ENCODE measurements at places on chromosomes 11 and 22.

- DNase-seq, result no peak
Observed at GRCh38 chr11:74992852-74993251, 4.1 kb downstream of the NEU3 start.

GRCh38 chr11:9001736-9002135 lies 2.1 kb downstream of the NRIP3 start:
- peak; percentile 67 for DNase-seq

GRCh38 chr11:58912124-58912523 lies 27.2 kb upstream of the GLYATL1 start:
- no peak for DNase-seq

- no peak for DNase-seq
Observed at GRCh38 chr11:28448186-28448585, 340.0 kb downstream of the METTL15 start.

- DNase-seq, result no peak
Observed at GRCh38 chr22:38193580-38193979, 8.2 kb upstream of the MAFF start.

DNA sequence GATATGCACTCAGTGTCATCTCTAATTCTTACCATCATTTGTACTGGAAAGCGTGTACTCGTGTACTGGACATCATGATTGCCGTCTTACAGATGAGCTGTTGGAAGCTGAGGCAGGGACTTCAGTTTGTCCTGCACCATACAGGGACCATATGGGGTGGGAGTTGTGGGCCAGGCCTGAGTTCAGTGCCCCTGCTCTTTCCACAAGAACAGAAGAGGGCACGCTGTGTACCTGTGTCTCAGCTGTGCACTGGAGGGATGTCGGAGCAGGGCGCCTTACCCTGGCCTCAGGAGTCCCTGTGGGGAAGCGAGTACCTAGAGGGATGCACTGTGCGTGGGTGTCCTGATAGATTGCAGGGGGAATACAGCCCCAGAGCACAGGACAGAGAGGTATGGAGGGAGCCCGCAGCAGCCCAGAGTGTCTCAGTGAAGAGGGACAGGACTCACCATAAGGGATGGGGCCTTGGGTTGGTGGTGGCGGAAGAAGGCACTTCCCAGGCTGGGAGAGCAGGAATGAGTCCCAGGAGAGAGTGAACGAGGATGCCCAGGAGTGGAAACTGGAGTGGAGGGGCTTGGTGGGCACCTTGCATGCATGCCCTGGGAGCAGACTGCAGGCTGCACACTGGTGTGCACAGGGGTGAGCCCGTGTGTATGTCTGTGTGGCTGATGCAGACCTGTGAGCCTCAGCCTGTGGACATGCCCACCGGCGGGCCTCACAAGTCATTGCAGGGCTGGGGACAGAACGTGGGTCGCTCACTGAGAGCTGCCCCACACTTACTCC lies 329.7 kb downstream of the TBC1D22A start:
- DNase-seq, result no peak

GRCh38 chr22:43948836-43949406 lies 6.3 kb upstream of the SAMM50 start:
- no peak for DNase-seq

DNA sequence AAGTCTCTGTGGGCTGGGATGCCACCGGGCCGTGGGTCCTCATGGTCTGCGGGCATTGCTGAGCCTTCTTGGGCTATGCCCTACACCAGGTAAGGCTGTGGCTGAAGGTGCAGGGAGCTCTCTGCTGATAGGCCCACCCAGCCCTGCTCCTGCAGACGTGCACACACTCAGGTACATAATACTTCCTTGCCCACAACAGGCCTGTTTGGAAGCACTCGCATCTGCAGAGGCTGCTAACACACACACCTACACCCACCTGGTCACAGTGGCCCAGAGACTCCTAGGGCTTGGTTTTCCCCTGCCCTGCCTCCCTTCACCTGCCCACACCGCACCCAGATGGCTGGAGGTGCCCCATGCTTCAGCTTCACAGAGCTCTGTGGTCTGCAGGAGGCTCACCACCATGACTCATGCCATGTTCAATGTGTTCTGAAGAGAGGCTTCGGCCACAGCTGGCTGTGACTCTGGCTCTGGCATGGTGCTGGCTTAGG lies 72.8 kb upstream of the KCNQ1OT1 start:
- no peak for DNase-seq

DNA sequence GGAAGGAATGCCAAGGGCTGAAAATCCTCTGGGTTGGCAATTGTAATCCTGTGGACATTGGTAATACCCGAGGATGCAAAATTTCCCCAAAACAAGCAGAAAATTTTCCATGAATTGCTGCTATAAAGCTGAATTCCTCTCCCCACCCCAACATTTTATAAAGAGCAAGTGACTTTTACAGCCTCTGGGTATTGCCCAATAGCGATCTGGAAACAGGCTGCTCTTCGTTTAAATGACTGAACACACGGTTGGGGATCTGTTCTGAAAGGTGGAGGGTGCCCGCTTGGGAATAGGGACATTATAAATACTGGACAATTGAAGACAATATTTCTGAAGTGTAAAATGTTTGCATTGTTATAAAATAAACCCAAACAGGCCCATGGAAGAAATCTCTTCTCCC lies 20.6 kb downstream of the EHF start:
- DNase-seq, result no peak

- DNase-seq, result no peak
Observed at GRCh38 chr11:1916986-1917522, 2.4 kb upstream of the TNNT3 start.

GRCh38 chr22:24146194-24146616 lies 35.1 kb upstream of the SUSD2 start:
- peak; percentile 75 for DNase-seq

DNA sequence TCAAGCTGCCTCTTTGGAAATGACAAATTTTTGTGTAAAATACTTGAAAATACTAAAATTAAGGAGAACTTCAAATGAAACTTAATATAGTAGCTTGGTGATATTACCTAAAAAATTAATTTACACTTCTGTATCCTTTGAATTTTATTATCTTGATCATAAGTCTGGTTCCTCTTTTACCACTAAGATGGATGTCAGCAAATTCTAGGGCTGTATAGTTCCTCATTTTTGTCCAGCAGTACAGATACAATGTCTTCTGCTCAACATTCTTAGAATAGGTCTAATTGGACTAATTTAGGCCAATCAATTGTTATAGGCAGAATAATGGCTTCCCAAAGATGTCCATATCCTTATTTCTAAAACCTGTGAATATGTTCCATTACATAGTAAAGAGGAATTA lies 1298.0 kb upstream of the RAG2 start:
- DNase-seq, result no peak

GRCh38 chr11:126154691-126155090 lies 56.8 kb downstream of the RPUSD4 start:
- DNase-seq, result no peak

GRCh38 chr11:34696862-34697261 lies 76.0 kb downstream of the EHF start:
- no peak for DNase-seq

- no peak for DNase-seq
Observed at GRCh38 chr11:92830377-92831155, 138.9 kb upstream of the MTNR1B start.

- DNase-seq, result no peak
Observed at GRCh38 chr11:128532572-128533091, 54.7 kb downstream of the ETS1 start.

- DNase-seq, result no peak
Observed at GRCh38 chr11:102274628-102275027, 42.7 kb upstream of the BIRC3 start.

- DNase-seq, result no peak
Observed at GRCh38 chr22:35398591-35398973, 1.4 kb upstream of the MCM5 start.

DNA sequence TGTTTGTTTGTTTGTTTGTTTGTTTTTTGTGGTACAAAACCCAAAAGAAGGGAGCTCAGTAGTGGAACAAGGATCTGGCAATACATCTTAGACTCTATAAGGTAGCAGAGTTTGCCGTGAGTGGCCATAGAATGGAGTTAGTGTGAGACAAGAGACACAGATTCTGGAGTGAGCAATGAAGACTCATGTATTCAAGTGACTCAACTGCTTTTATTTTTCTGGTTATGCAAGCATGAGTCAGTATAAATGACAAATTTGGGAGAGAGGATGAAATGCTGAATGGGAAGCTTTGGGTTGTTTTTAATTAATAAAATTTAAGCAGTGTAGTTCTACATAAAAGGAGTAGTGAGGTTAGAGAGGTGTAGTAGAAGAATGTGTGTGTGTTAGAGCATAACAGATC lies 143.6 kb upstream of the ANO5 start:
- no peak for DNase-seq

DNA sequence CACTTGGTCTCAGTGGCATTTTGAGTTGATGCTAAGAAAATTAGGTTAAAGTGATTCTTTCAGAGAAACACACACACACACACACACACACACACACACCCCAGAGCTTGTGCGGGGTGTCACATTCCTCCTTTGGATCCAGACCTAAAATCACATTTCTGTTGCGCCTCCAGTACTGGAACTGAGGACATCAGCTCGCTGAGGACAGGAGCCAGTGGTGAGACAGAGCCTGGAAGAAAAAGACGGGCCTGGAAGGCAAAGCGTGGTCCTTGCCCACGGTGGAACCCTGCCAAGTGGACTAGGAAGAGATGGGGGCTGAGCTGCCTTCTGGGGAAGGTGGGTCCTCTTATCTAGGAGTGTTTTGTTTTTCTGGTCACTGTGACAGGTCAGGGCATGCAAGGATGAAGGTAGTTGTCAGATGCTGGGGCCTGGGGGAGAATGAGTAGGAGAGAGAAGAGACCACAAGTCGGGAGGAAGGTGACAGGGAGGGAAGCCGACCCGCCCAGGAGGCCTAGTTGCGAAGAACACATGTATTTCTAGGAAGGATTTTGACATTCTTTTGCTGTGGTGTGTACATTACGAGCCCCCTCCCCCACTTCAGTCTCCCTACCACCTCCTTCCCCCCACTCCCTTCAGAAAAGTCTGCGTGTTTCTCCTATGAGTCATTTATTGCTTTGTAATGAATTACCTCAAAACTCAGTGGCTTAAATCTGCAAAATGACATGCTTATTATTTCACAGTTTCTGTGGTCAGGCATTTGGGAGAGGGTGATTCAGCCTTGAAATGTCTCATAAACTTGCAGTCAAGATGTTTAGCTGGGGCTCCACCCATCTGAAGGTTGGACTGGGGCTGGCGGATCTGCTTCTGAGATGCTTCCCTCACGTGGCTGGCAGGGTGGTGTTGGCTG lies 4.8 kb upstream of the ELFN2 start:
- peak; percentile 97 for DNase-seq

- no peak for DNase-seq
Observed at GRCh38 chr11:63760487-63761079, 8.0 kb downstream of the ZFTA start.

DNA sequence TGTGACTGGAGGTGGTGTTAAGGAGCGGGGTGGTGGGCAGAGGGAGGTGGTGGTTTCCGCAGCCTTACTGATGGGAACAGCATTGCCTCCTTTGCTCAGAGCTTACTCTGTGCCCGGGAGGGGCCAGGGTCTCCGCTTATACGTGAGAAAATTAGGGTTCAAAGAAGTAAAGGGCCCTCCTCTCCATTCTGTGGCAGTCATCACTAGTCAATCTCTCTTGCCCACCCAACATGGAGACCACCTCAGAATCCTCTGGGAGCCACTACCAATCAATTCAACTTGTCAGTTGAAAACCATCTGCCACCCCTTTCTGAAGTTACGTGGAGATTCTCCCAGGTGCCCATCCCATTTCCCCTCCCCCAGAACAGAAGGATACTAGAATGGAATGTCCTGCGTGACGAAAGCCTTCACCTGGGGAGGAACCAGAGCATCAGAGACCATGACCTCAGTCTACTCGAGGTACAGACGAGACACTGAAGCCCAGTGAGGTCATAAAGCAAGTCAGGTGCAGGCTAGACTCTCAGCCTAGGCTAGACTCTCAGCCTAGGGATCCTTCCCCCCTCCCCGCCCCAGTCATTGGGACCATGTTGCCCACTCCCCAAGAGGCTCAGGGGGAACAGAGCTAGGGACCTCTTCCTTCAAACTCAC lies 2.0 kb downstream of the SELENOM start:
- no peak for DNase-seq

- no peak for DNase-seq
Observed at GRCh38 chr22:27783436-27784119, 18.0 kb downstream of the MN1 start.

GRCh38 chr11:112971195-112971594 lies 10.0 kb downstream of the NCAM1 start:
- no peak for DNase-seq

- no peak for DNase-seq
Observed at GRCh38 chr11:70424765-70425344, 26.5 kb downstream of the CTTN start.

- no peak for DNase-seq
Observed at GRCh38 chr22:46062971-46063631, 86.1 kb upstream of the WNT7B start.

DNA sequence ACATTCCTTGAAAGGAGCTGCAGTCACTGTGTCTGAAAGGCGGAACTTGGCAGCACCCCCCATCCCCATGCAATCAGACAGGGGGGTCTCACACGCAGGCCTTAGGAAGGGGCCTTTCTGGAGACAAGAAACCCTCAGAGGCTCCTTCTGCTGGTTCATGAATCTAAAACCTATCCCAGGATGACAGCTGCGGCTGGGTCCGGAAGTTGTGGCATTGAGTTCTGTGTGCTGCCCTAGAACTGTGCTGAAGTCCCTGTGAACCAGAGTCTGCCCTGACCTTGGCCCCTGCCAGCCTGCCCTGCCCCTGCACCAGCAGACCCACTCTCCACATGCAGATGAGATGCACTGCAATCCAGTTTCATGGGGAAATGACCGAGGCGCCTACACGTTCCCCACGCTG lies 268.0 kb downstream of the CTTN start:
- DNase-seq, result no peak

DNA sequence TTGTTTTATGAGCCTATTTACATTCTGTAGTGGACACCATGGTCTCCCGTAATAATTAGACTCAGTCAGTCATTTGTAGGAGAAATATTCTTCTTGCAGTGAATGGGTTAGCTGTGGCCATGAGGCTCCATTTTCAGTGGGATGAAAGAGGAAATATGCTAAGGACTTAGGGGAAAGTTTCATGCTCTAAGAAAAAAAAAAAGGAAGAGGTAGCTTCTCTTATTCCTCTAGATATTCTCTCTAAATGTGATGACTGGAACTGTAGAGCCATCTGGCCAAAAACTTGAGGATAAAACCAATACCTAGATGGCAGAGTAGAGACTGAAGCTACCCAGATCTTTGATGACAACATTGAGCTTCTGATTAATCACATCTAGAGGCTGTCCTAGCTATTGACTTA lies 75.8 kb upstream of the SESN3 start:
- no peak for DNase-seq

GRCh38 chr22:25598609-25599008 lies 34.1 kb downstream of the GRK3 start:
- no peak for DNase-seq

DNA sequence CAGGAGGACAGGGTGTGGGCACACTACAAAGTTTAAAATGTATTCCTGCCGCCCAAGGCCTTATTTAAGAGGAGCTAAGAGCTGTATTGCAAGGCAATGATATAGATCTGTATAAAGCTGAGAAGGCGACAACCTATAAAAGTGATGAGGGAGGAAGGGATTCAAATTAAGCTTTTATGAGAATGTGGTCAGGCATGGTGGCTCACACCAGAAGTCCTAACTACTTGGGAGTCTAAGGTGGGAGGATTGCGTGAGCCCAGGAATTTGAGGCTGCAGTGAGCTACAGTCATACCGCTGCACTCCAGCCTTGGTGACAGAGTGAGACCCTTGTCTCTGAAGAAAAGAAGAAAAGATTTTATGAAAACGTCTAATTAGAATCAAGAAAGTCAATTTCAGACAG lies 9.7 kb upstream of the GLB1L3 start:
- DNase-seq, result no peak

All from AG04449 (cell line).